ENCODE measurements at places on chromosomes 6 and 20.

DNA sequence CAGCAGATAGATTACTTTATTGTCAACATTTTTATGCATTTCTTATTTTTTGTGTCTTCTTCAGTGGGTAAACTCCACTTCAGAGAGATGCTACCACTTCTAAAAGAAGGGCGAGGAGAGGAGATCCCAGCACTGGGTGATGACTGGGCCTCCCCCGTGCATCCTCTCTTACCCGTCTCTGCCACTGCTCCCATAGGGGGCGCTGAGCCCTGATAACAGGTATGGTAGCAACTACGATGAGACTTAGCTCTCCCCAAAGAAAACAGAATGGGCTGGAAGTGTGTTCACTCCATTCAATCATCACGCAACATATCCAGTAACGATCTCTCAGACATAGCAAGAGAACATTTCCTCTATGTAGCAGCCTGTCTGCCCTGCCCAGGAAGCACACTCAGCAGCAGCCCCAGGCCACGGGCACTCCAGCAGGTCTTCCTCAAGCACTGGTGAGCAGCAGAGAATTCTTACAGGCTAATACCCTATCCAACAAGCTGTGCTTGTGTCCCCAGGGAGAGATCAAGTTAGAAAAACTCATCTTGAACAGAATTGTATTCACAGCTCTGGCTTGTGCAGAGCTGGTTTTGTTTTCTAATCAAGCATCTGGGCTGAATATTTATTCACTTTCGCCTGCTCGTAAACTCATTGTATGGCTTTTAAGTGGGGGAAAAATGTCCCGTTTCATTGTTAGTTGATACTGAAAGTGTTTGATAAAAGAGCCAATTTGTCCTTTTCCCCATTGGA lies 533.1 kb upstream of the CDH4 start:
- H3K27me3 ChIP-seq, result no peaks in the 10 kb centered on the region
- H3K36me3 ChIP-seq, result no peaks in the 10 kb centered on the region
- no peak overlapping the region for H3K4me3 ChIP-seq
- no peak for DNase-seq
- no peak overlapping the region for H3K27ac ChIP-seq
- no peaks in the 10 kb centered on the region for H3K4me1 ChIP-seq

GRCh38 chr20:50121858-50122271 lies 8.9 kb upstream of the UBE2V1 start:
- no peaks in the 10 kb centered on the region for H3K27me3 ChIP-seq
- H3K27ac ChIP-seq, result peak overlapping the region; percentile 27
- peaks cover 9% of the 10 kb centered on the region for H3K4me1 ChIP-seq
- H3K4me3 ChIP-seq, result no peak overlapping the region
- peak; percentile 76 for DNase-seq
- peaks cover 6% of the 10 kb centered on the region for H3K36me3 ChIP-seq

DNA sequence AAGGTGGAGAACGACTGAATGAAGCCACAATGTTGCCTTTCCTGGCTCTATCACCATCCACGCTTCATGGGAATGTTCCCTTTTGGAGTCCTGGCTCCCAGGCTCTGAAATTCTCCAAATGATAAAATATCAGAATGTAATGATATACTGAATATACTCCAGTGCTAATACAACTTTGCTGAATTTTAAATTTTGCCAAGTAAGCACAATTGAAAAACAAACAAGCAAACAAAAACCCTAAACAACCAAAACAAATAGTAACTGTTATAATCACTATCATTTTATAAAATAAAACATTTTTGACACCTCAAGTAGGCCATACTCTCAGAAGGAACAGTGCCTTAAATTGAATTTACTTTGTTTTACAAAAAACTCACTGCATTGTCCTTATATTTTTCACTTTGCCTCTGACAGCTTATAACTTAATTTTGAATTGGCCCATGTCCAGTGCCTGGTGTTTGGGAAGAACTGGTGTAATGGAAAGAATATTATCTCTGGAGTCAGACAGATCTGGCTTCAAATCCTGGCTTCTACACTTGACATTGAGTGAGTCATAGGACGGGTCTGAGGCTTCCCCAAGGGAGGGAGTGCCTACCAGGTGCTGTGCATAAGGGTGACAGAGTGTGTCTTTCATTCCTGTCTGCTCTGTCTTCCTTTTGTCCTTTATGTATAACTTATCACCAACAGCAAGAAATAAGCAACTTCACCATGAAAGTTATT lies 698.3 kb downstream of the EPM2A start:
- H3K36me3 ChIP-seq, result no peaks in the 10 kb centered on the region
- H3K27ac ChIP-seq, result no peak overlapping the region
- H3K27me3 ChIP-seq, result no peaks in the 10 kb centered on the region

DNA sequence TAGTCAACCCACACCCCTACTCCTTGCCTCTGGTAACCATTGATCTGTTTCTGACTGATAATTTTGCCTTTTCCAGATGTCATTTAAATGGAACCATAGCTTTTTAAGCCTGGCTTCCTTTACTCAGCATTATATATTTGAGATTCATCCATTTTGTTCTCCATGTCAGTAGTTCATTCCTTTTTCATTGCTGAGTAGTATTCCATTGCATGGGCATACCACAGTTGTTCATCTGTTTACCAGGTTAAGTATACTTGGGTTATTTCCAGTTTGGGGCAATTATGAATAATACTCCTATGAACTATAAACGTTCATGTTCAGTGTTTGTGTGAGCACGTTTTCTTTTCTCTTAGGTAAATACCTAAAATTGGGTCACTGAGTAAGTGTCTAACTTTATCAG lies 25.1 kb downstream of the FGD2 start:
- no peak overlapping the region for H3K4me3 ChIP-seq
- H3K27ac ChIP-seq, result no peak overlapping the region
- no peaks in the 10 kb centered on the region for H3K36me3 ChIP-seq
- no peak for DNase-seq
- no peaks in the 10 kb centered on the region for H3K27me3 ChIP-seq

DNA sequence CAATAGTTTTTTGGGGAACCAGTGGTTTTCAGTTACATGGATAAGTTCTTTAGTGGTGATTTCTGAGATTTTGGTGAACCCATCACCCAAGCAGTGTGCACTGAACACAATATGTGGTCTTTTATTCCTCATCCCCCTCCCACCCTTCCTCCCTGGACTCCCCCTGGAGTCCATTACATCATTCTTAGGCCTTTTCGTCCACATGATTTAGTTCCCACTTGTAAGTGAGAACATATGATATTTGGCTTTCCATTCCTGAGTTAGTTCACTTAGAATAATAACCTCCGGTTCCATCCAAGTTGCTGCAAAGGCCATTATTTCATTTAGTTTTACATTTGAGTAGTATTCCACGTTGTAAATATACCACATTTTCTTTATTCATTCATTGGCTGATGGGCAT lies 28.3 kb downstream of the RPP40 start:
- no peaks in the 10 kb centered on the region for H3K27me3 ChIP-seq
- DNase-seq, result no peak
- no peak overlapping the region for H3K4me3 ChIP-seq
- no peaks in the 10 kb centered on the region for H3K4me1 ChIP-seq
- H3K36me3 ChIP-seq, result no peaks in the 10 kb centered on the region
- no peak overlapping the region for H3K27ac ChIP-seq

GRCh38 chr6:169997930-169998218 lies 246.5 kb downstream of the ERMARD start:
- no peak for DNase-seq
- no peaks in the 10 kb centered on the region for H3K36me3 ChIP-seq
- no peaks in the 10 kb centered on the region for H3K4me1 ChIP-seq
- no peak overlapping the region for H3K4me3 ChIP-seq
- H3K27ac ChIP-seq, result no peak overlapping the region
- H3K27me3 ChIP-seq, result no peaks in the 10 kb centered on the region

DNA sequence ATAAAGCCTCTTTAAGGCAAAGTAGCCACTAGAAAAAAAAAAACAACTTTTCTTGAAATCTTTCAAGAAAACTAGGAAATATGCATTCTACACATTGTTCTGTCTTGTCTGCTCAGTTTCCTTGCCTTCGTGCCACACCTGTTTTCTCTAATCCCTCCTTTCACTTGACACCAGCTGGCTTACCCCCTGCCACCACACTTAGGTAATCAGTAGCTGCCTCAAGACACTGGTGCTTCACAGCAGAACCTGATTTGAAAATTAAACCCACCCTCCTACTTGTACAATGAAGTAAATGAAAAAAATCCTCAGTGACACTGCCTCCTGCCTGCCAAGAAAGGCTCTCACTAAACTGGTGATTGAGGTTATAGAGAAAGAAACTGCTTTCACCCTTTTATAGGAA lies 45.8 kb upstream of the SCML4 start:
- H3K4me3 ChIP-seq, result no peak overlapping the region
- DNase-seq, result no peak
- no peaks in the 10 kb centered on the region for H3K36me3 ChIP-seq
- H3K27me3 ChIP-seq, result no peaks in the 10 kb centered on the region
- no peaks in the 10 kb centered on the region for H3K4me1 ChIP-seq
- no peak overlapping the region for H3K27ac ChIP-seq

GRCh38 chr20:49483696-49484123 lies 1.2 kb upstream of the KCNB1 start:
- H3K27me3 ChIP-seq, result peaks cover 2% of the 10 kb centered on the region
- H3K4me3 ChIP-seq, result peak overlapping the region; percentile 29
- H3K27ac ChIP-seq, result no peak overlapping the region
- DNase-seq, result no peak
- no peaks in the 10 kb centered on the region for H3K36me3 ChIP-seq

GRCh38 chr20:38604873-38605303 lies 3.3 kb downstream of the ARHGAP40 start:
- H3K36me3 ChIP-seq, result no peaks in the 10 kb centered on the region
- H3K27me3 ChIP-seq, result no peaks in the 10 kb centered on the region
- no peak overlapping the region for H3K27ac ChIP-seq
- DNase-seq, result no peak
- H3K4me1 ChIP-seq, result 0 out of 2 replicates have a peak, but pooled peaks cover 8% of the 10 kb centered on the region

DNA sequence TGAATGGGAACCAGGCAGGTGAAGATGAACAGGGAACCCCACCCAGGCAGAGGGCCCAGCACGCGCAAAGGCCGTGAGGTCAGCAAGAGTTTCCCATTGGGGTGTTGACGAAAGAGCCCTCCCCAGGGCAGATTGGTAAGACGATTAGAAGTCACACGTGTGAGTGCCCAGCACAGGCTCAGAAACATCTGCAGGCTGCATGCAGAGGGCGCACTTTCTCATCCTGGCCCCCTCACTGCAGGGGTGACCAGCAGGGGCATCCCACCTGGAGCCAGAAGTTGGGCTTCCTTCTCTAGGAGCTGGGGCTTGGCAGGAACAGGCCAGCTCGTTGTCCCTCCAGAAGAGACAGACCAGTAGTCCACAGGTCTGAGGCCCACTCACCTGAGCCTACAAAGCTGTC lies 38.4 kb downstream of the VSTM2L start:
- peak; percentile 59 for DNase-seq
- no peaks in the 10 kb centered on the region for H3K36me3 ChIP-seq
- H3K4me3 ChIP-seq, result no peak overlapping the region
- H3K4me1 ChIP-seq, result no peaks in the 10 kb centered on the region
- H3K27me3 ChIP-seq, result no peaks in the 10 kb centered on the region

DNA sequence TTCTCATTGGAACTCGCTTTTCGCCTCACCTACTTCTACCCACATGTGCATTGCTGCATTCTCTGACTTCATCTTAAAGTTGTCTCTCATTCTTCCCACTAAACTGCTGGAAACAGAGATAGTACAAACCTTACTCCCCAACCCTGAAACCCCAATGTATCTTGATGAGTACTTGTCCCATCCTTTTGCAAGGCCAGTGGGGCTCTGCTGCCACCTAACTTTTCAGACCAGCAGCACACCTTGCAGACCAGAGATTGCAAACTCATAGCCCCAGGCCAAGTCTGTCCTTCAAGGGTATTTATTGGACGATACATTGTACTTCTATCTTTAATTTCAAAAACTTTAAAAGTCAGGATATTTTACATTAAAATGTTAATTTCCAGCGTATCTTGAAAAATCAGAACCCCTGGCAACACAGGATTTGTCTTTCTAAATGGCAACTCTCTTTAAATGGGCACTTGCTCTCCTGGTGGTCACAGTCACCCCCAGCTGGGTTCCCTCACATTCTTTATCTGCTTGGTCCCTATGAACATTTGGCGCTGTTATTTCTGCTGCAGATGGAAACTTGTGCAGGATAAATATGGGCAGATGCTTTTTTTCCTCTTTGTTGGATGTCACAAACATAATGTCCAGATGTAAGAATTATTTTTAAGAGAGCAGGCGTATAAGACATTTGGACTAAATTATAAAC lies 83.9 kb downstream of the SOD2 start:
- H3K4me3 ChIP-seq, result no peak overlapping the region
- no peaks in the 10 kb centered on the region for H3K36me3 ChIP-seq
- no peaks in the 10 kb centered on the region for H3K27me3 ChIP-seq
- peak; percentile 43 for DNase-seq

DNA sequence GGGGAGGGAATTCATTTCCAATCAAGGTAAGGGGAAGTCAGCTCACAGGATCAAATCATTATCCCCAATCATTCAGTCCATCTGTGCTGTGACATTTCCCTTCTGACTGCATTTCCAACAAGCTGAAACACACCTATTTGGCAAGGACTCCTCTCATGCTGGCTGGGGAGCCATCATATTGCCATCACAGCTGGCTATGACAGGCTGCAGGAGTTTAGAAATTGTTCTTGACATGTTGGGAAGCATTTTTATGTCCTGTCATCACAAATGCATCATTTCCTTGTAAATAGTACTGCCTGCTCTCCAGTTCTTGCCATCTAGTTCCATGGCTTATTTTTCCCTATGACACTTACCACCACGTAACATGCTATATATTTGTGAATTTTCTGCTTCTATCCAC lies 113.9 kb upstream of the TMEM170B start:
- peak overlapping the region; percentile 11 for H3K27ac ChIP-seq
- no peaks in the 10 kb centered on the region for H3K27me3 ChIP-seq
- DNase-seq, result no peak

DNA sequence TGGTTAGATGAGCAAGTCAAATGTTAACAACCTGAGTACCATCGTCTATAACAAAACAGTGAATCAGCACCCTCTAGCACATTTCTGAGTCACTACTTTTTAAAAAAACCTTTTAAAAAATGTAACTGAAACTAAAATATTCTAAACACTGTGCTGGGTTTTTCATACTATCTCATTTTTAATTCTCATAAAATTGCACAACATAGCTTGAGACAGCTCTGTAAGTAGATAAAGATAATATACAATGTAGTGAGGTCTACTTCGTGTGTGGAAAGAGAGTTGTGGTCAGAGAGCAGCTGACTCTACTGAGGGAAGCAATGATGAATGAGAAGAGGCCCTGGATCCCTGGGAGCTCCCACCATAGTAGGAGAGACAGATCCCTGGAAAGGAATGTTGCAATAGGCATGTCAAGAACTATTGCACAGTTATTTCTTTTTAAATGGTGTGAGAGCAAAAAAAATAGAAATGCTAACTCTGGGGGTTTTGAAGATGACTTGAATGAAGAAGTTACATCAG lies 13.6 kb upstream of the CALHM6 start:
- no peak for DNase-seq
- no peaks in the 10 kb centered on the region for H3K4me1 ChIP-seq
- H3K27me3 ChIP-seq, result no peaks in the 10 kb centered on the region

- no peaks in the 10 kb centered on the region for H3K4me1 ChIP-seq
- no peak for DNase-seq
- no peak overlapping the region for H3K4me3 ChIP-seq
- no peaks in the 10 kb centered on the region for H3K27me3 ChIP-seq
Observed at GRCh38 chr6:109531446-109531845, 48.4 kb upstream of the ZBTB24 start.

GRCh38 chr20:25230166-25230831 lies 17.6 kb upstream of the PYGB start:
- H3K27ac ChIP-seq, result no peak overlapping the region
- H3K4me1 ChIP-seq, result peaks cover 27% of the 10 kb centered on the region
- H3K36me3 ChIP-seq, result no peaks in the 10 kb centered on the region
- no peak for DNase-seq
- H3K27me3 ChIP-seq, result no peaks in the 10 kb centered on the region

All from Caco-2 (cell line).